Brain (organoid and tissue), 16 donors: ENCODE measurements at places on chromosomes 16 and 17.

DNA sequence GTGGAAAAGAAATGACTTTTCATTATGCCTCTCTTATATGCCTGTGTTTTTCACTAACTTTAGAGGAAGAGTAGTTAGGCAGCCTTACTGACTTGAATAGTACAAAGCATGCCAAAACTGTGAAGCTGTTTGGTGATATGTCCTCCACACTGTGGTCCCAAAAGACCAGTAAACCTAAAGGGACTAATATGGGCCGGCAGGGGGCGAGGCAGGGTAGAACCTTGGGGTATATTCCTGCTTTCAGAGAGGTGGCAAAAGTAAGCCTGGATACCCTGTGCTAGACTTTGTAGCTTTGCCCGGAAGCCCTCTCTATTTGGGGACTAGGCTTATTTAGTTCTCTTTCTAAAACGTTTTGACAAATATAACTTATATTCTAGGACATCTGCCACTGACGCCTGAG lies 36.5 kb upstream of the VWA3A start:
- no peak for DNase-seq

DNA sequence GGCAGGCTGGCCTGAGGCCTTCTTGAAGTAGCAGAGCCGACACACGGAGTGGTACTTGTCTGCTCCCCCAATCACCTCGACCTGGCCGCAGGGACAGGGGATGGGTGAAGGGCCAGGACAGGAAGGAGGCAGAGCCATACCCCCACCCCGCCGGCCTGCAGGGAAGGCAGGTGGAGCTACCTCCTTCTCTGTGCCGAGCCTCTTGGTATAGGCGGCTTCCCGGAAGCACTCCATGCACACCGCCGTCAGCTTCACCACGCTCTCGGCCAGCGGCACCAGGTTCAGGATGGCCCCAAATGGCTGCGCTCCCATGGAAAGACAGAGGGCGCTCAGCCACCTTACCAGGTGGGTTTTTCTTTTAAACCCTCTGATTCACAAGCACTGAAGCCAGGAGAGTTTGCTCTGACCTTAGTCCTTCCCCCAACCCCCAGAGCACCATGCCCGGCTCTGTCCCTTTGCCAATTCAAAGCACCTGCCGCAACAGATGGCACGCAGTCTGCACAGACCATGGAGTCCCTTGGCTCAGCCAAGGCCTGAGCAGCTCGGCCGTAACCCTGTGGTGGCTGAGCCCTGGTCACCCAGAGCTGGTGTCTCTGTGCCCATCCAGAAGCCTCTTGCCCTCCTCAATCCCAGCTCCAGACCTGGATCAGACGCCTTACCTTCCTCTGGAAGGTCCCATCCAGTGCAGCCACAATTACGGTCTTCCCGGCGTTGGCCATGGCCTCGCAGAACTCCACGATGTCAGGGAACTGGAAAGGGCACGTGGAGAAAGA lies 6.7 kb downstream of the SYNGR2 start:
- DNase-seq = peak; percentile 63

- peak; percentile 91 for DNase-seq
These were observed 9.1 kb downstream of the SOX8 start for GRCh38 chr16:990516-991291.

- DNase-seq = no peak
These were observed 975.3 kb upstream of the SOX9 start for GRCh38 chr17:71145486-71145885.

- no peak for DNase-seq
These were observed 22.3 kb downstream of the ARHGAP27 start for GRCh38 chr17:45410144-45411091.

DNA sequence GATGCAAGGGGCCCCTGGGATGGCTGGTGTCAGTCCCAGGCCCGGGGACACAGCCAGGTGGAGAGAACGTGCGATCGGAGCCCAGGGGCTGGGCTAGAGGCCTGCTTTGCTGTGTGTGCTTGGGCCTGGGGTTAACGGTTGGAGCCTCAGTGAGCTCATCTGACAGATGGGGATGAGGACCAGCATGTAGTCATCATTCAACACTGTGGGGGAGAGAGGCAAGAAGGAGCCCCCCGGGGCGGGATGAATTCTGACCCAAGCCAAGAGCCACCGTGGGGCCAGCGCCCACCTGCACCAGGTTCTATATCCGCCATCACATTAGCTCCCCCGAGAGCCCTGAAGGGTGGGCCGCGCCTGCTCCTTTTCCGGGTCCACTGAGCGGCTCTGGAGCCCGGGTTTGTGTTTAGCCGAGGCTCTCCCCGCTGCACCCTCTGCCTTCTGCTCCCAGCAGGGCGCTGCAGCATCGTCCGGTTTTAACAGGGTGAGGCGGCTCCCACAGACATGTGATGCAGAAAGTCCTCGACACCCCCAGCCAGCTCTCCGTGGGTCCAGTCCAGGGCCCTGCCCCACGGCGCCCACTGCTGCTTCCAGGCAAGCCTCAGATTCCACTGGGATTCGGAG lies 365.7 kb downstream of the SEC14L1 start:
- no peak for DNase-seq

DNA sequence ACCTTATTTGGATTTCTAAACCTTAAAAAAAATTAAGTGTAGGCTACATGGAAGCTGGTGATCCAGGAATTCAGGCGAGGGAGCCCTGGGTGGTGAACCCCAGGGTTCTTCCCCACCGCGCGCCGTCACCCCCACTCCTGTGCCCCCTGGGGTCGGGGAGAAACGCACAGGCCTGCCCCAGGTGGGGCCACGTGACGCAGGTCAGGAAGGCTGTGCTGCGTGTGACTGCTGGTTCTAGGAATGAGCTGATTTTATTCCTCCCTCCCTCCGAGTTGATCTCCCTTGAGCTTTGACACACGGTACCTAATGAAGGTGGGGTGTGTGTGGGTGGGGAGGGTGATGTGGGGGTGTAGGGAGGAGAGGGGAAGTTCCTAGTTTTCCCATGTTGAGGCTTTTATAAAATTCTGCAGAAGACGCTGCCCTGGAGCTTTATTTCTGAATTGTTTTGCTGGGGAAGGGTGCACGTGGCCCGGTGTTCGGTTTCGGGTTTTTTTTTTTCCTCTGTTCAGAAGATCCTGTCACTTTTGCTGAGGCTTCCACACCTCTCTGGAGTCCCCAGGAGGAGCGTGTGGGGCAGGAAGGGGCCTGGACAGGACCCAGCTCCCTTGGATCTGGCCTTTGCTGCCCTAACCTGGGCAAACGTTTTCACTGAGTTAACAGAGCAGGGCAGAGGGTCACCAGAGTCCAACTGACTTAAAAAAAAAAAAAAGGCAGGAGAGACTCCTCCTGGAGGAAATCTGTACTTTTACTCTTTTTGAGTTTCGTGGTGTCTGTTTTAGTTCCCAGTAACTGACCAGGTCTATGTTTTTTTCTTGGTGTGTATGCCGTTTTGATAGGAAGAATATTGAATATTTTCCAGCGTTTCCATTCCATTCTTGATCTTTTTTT lies 55.8 kb upstream of the GSE1 start:
- DNase-seq = no peak

- DNase-seq = peak; percentile 78
These were observed 1.2 kb downstream of the RASD1 start for GRCh38 chr17:17494870-17495535.

- DNase-seq = no peak
These were observed 38.0 kb downstream of the CUEDC1 start for GRCh38 chr17:57916925-57917858.

- no peak for DNase-seq
These were observed 1.6 kb upstream of the DHRS11 start for GRCh38 chr17:36590082-36590481.

DNA sequence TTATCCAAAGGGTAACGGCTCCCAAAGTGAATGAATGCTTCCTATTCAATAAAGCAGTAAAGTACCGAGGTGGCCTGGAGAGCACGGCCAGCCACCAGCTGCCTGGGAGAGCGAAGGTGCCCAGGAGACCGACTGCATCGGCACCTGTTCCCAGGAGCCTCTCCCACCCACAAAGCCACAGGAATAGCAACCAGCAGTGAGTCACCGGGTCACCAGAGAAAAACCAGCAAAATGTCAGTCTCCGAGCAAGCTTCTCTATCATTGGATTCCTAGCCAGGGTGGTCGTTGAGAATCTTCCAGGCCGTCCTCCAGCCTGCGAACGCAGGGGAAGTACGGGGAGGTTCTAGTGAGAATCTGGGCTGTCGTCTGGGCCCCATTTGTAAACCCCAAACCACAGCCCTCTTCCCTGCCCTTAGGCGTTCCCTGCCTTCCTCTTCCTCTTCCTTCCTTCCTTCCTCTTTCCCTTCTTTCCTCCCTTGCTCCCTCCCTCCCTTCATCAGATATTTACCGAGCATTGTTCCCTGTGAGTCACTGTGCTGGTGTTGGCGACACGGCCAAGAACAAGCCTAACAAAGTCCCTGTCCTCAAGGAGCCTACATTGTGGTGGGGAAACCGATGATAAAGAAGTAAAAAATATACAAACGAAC lies 114.6 kb downstream of the SLC39A11 start:
- no peak for DNase-seq

DNA sequence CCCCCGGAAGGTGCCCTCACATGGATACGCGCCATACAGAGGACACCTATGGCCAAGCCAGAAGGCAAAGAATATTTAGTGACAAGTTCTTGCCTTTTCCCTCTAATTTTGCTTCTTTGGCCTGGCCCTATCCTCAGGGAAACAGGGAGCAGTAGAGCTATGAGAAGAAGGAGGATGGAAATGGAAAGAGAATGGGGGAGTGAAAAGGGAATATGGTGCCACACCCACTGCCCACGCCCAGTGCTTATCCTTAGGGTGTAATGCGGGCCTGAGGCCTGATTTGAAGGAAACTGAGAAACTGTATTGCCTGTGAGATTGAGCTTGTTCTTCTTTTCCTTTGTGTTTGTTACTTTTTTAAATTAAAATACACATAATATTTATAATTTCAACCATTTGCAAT lies 255.1 kb downstream of the HS3ST3A1 start:
- no peak for DNase-seq

DNA sequence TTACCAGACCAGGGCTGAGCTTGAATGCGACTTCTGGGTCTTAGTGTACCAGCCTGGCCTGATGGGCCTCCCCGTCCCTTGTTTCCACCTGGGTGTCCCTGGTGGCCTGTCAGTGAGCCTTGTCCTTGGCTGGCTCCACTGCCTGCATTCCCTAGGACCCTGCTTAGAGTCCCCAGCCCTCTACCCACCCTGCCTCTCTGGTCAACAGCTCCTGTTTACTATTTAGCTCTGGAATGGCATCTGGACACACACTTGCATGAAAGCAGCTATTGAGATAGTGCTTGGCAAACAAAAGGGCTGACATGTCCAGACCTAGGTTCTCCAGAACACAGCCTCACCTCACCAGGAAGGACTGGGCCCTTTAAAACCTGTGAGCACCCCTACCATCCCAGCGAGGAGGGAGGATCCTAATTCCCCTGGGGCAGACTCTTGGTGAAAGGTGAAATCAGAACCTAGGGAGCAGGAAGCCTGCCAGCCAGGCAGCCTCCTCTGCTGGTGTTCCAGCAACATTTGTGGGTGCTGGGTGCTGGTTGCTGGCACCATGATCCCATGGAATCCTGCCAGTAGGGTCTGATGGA lies 38.8 kb downstream of the RAI1 start:
- DNase-seq = no peak

- DNase-seq = no peak
These were observed 2.8 kb upstream of the ZNF267 start for GRCh38 chr16:31870809-31871208.

DNA sequence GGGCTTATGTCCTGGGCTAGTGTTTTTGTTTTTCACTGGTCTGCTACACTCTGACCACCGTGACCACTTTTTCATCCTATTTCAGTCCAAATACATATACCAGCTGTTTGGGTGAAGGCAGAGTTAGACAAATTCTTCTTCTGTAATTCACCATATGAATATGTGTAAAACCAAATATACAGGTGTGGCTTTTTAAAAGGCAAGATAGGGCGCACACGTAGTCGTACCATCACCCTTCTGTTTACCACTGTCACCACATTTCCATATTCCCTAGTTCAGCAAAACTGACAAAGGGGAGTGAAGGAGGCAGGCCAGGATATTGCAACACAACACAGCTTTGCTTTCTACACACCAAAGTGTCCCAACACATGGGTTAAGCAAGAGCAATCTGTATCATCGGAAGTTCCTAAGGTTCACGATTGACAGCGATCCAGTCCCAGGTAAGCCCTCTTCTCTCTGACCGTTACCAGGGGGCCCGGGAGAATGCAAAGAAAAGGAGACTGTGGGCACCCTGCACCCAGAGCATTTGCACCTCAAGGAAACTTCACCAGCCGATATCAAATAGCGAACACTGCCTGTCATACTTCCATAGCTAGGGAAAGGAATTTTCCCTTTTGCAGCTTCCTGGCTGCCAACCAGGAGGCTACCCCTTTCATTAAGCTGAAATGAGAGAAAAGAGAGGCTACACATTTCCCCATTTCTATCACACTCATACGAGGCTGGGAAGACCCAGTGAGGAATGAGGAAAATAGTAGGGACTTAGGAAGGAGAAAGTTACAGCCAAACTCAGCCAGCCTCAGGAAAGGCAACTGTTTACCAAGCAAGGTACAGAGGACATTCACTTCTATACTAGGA lies 23.1 kb downstream of the CREBBP start:
- no peak for DNase-seq

GRCh38 chr16:67749436-67750078 lies 30.4 kb upstream of the GFOD2 start:
- DNase-seq = no peak

DNA sequence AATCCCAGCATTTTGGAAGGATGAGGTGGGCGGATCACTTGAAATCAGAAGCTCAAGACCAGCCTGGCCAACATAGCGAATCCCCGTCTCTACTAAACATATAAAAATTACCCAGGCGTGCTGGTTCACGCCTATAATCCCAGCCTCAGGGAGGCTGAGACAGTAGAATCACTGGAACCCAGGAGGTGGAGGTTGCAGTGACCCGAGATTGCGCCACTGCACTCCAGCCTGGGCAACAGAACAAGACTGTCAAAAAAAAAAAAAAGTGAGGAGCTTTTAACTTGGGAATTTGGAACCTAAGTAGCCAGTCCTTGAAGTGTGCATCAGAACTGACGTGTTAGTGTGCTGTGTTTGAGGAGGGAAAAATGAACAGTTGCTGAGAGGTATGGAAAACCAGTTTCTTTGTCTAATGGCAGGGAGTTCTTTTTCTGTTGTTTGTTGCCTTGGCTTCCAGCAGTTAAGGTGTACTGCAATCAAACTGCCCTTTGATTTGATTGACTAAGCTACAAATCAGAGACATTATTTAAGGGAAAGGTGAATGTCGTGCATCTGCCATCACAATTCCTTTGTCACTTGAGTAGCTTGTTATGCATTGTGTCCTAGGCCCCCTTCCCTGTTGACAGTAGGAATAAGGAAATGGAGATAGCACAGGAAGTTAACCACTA lies 8.6 kb upstream of the DUSP14 start:
- DNase-seq = no peak

- DNase-seq = peak; percentile 89
These were observed 9.2 kb downstream of the RND2 start for GRCh38 chr17:43033948-43034881.
